ENCODE measurements at places on chromosomes 12 and 14.

DNA sequence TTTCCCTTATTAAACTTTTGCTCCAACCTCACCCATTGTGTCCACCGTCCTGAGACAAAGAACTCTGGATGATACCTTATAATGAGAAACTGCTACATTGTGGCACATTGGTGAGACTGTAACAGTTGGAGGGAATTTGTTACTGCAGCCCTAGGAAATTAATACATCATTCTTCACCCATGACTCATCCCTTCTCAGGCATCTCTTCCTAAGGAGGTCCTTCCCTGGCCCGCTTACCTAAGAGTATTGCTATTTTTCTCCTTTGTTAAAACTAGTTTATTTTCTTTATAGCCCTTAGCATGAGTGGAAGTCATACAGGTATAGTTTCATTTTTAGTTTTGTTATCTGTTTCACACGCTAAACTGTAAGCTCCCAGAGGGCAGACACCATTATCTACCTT is 87.1 kb downstream of the TMEM260 start:
- DNase-seq = no peak

DNA sequence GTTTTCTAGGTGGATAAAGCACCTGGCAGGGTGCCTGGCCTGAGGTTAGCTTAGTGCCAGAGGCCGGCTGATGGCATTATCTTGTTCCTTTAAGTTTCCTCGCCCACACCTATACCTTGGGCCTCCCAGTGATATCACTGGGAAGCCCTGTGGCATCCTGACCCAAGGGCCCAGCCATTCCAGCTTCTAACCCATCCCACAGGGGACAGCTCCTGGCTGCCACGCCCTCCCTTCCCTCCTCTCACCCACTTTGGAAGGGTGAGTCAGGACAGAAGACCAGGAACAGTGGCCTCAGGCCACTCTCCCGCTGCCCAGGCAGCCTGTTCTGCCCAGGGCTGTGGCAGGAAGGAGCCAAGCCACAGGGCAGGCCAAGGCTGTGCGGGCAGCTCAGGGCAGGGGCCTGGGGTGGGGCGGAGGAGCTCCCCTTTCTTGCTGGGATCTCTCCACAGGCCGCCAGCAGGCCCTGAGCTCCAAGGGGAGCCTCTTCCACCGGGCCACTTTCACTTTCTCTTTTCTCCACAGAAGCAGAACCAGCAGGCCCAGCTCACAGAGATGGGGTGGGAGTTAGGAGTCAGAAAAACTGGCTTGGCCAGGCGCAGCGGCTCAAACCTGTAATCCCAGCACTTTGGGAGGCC is 75.1 kb downstream of the IRF2BPL start:
- no peak for DNase-seq

GRCh38 chr12:102659200-102659911 is 179.0 kb upstream of the IGF1 start:
- no peak for DNase-seq

DNA sequence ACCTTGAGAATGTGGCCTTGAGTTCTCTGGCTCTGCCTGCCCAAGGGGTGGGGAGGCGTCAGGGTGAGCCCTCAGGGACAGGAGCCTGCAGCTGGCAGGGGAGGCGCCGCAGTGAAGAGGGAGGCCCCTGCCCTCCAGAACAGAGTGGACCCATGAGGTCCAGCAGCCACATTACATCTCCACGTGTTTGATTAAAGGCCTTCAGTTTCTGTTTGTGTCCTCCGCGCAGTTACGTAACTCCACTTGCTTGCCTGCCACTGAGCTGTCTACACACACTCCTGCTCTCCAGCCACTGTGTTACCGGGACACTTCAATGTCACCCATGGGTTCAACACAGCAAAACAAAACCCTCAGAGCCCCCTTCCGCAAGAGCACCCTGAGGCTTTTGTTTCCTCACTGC is 70.4 kb downstream of the CHGA start:
- DNase-seq = no peak
